Brain microvascular endothelial cell (primary cell): ENCODE measurements at places on chromosomes 3 and 15.

GRCh38 chr15:81744364-81744763, 301.5 kb downstream of the MEX3B start:
- DNase-seq = no peak

- DNase-seq = no peak
These were observed 22.4 kb downstream of the PTH1R start for GRCh38 chr3:46900007-46900292.

DNA sequence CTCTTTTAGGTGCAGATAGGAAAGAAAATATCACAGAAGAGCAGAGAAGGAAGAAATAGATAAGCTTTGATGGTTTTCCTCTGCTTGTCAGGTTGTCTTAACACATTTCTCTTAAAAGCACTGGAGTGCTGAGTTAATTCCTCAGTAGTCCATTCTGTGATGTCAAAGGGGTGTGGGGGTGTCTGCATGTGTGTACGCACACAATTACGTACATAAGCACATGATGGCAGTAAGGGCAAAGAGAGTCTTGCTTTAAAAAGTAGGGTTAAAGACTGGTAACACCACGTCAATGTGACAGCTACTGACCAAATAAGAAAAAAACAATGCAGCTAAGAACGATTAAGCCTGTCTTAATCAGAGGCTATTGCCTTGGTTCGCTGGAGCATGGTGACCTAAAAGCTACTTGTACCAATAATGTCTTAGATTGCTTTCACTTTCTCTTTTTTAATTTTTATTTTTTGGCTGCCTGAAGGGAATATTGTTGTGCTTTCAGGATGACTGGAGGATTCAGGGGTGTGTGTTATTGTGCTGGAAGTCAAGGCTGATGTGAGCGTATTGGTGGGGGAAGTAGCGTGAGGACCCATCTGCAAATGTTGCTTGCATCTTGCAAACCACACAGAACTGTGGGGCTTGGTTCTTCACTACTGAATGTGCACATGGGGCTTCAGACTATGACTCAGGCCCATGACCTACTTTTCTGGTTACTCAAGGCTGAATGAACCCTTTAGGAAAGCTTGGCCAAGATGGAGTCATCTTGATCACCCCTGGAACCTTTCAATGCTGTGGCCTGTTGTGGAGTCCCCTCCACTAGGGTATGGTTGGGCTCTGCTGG, 417.8 kb upstream of the TPM1 start:
- peak; percentile 42 for DNase-seq

GRCh38 chr3:123290962-123291361, 89.2 kb downstream of the SEC22A start:
- DNase-seq = no peak

DNA sequence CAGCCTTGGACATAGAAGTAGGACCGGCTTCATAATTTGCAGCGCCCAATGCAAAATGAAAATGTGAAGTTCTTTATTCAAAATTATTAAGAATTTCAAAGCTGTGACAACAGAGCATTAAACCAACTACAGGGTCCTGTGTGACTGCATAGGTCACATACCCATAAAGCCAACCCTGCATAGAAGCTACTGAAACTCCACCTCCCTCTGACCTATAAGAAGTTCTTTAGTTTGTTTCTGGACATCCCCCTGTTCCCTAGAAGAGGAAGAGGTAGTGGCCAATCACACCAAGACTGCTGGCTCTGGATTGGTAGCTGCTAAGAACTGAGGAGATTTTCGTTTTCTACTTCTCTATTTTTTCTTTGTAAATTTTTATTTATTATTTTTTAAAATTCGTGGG, 9.0 kb upstream of the SELENOT start:
- no peak for DNase-seq

DNA sequence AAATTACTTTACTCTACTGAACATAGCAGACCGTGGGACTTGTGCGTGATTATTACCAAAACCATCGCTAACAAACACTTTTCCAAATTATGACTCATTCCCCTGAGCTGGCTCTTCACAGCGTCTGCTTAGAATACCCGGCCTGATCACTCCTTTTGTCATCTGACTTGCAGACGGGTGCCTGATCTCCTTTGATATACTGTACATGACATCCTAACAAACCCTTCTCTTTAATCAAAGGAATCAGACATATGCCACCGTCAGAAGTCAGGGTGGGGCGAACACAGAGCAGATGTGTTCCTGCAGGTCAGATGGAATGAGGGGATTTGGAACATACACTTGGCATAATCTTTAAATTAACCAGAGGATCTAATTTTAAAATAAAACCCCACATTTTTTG, 48.5 kb upstream of the SH3GL3 start:
- DNase-seq = no peak

DNA sequence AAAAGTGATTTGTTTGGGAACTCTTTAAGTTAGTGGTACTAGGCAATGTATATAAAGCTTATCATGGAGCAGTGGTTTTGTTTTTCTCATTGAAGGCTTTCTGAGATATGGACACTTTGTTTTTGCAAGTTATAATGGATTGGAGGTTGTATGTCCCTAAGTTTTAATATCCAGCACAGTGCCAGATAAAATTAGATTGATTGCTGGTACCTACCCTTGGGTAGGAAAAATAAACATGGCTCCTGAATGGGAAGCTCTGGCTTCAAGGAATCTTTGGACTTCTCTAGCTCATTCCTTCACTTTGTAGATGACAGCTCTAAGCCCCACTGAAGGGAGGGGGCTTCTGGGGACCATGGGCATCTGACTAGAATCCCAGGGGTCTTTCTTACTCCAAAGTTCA, 81.8 kb upstream of the SKOR1 start:
- DNase-seq = no peak

- DNase-seq = no peak
These were observed 385.4 kb upstream of the LRRC3B start for GRCh38 chr3:26237036-26237682.

GRCh38 chr3:162777118-162777517, 1280.5 kb downstream of the OTOL1 start:
- no peak for DNase-seq

DNA sequence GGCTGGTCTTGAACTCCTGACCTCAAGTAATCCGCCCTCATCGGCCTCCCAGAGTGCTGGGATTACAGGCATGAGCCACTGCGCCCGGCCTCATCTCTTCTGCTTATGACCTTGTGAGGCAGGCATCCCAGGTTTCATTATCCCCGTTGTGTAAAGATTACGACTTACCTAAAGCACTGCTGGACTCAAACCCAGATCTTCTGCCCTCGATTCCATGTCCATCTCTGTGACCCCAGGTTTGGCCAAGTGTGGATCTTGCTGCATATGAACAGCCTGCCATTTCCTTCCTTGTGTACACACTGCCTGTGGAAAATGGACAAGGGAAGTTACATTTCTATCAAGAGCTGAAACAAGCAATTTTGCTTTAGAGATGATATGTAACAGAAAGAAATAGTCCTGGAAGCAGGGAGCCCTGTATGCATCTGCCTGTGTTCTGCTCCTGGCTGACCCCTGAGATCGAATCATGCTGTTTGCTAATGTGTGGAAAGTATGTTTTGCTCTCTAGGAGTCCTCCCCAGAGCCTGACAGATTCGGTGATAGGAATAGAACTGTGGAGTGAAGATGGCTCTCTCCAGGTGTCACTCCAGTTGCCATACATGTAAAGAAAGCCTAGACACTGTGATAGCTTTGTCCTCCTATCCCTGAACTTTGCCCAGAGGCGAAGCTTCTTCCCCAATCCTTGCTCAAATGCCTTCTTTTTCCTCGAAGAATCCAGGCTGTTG, 11.8 kb upstream of the LIPC start:
- no peak for DNase-seq

GRCh38 chr3:30576946-30577345, 29.5 kb upstream of the TGFBR2 start:
- no peak for DNase-seq

DNA sequence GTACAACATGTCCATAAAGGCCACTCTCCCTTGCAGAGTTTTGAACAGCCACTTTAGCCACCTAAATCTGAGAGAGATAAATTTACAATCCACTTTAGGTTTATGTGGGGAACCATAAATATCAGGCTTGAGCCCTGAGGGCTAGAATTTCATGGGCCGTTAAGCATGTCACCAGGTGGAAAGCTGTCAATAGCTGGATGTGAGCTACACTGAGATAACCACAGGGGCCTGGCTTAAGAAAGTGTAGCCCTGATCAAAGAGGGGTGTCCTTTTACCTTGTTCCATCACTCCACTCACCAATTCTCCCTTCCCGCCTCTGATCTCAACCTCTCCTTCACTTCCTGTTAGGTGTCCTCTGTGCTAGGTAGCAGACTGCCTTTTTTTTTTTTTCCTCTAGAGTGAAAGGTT, 172.8 kb upstream of the ICE2 start:
- no peak for DNase-seq

DNA sequence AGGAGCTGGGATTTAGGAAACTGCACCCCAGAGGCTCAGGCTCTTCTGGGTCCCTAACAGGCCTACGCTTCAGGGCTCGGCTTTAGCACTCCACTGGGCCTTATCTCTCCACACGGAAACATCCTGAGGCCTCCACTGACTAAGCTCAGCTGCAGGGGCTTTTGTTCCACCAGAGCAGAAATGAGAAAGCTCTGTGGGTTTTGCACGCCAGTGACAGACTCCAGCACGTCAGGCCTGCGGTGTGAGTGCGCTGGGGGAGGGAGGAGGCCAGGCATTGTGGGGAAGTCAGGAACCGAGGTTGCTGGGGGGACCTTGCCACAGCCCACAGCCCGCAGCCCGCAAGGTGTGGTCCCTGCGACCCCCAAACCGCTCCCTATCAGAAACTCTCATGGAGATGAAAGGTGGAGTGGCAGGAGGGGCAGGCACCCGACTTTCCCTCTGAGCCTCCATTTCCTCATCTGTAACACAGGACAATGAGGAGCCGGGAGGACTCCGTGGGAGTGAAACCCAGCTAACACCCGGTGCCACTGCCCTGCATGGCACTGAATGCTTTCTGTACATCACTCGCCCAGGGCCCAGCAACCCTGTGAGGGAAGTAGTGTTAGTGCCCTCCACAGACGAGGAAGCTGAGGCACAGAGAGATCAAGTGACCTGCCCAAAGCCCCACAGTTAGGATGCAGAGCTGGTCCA, 106.5 kb downstream of the TPRA1 start:
- DNase-seq = no peak

DNA sequence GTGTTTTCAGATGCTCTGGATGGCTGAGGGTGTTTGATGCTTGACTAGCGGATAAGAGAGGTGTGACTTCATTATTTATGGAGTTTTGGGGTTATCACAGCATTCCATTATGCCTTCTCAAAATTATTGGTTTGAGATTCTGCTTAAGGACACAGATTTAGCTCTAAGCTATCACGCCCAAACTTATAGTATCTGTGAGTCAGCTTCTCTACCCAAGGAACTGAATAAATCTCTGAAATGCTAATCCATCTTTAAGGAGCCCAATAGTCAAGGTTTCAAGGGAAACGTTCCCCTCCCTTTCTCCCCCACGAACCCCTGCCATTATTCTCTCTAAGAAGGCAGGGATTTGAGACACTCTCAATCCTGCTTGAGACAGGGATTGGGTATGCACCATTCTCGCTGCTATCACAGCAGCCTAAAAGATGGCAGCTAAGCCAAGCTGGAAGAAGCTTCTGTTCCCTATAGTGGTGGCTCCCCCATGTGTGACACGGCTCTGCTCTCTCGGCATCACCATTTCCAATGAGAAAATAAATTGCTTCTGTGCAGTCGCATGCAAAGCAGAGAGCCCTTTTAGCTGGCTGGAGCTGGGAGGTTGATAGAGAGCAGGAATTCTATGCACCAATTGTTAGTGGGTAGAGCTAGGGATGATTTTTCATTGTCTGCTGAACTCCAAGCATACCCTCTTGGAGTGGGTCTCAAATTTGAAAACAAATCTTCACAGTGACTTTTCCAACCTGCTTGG, 151.1 kb downstream of the IL20RB start:
- no peak for DNase-seq

GRCh38 chr3:39639344-39640236, 169.8 kb upstream of the MYRIP start:
- peak; percentile 96 for DNase-seq

DNA sequence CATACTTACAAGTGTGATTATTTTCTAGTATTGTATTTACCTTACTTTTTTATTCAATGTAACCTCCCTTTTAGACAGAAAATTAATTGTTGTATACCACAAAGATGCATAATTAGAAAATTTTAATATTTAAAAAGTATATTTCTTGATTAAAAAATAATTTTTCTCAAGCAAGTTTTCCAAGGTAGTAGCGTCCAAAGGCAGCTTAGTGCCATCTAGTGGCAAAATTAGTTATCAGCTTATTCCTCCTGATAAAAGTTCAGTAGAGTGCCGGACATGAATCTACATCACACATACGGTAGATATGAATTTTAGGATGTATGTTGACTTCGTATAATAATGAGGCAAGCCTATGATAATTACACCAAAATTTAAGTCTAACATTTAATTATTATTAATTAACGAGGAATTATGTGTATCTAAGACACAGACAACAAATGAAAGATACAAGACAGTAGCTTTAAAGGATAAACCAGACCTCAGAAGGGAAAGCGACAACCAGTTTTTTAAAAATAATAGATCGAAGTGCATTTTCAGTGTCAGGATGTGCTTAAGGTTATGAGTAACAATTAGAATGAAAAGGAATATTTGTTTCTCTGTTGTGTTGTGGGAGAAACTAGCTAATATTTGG, 405.9 kb downstream of the ROBO1 start:
- peak; percentile 44 for DNase-seq

DNA sequence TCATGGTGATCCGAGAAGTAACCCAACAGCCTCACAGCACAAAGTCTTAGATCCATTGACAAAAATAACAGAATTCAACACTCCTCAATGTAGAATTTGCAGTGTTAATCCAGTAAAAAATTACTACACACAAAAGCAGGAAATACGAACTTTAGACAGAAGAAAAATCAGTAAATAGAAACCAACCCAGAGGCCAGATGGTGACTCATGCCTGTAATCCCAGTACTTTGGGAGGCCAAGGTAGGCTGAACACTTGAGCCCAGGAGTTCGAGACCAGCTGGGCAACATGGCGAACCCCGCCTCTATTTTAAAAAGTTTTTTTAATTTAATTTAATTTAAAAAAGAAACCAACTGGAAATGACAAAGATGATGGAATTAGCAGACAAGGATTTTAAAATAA, 36.1 kb downstream of the SELENOT start:
- DNase-seq = no peak

- no peak for DNase-seq
These were observed 12.3 kb downstream of the DPH3 start for GRCh38 chr3:16252243-16252978.
